Umbilical cord (tissue), 2 donors: ENCODE measurements at places on chromosomes 3 and 15. TPM values are rescaled to one million over a fixed set of nuclear protein-coding genes. Genes with fewer than 3 reads are reported as not detected.

Gene UBE2E2
- total RNA-seq: 109 TPM

Gene ST8SIA2
- 1.7 TPM for total RNA-seq

Gene VILL
- total RNA-seq: 19.5 TPM

Gene DISP2
- total RNA-seq: 1.2 TPM

GRCh38 chr3:139870000-139870675 is 64.8 kb upstream of the CLSTN2 start:
- DNase-seq: no peak

DNA sequence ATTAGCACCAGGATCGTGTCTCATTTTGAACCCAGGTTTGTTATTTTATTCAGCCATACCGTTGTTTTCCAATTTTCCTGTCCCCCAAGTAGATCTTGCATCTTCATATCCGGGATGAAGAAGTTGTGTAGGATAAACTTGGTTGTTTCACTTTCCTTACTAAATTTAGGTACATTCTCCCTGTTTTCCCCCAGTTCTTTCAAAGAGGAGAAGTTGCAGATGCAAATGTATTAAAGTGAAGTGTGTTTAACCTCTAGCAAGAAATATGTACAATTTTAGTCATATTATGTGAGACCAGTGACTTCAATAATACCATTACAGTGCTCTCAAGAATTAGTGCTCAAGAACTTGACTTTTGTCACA is 1.3 kb downstream of the ATXN7 start:
- peak; percentile 5 for DNase-seq

DNA sequence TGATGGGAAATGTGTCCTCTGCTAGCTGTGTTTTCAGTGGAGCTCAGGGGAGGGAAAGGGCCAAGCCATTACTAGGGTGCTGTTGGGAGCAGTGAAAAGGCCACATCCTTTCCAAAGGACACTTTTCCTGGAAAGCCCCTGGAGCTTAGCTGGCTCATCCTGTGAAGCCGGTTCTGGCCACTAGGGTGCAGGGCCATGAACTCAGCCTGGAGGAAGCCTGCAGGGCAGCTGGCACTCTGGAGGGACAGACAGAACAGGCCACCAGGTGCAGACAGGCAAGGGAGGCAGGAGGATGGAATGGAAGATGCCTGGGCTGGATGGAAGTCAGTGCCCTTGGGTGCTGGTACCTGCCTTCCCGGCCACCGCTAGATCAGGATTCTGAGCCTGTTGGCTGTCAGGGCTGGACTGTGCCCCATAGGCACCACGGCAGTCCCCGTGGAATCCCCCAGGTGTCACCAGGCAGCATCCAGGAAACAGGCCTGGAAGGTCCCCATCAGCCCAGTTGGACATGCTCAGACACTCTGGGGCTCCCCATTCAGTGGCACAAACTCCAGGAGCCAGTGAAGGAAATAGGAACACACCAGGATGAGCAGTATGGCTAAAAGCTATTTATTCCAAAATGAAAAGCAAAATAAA is 76.2 kb upstream of the C2CD4B start:
- no peak for DNase-seq
